ENCODE measurements at places on chromosomes 16 and 17.

DNA sequence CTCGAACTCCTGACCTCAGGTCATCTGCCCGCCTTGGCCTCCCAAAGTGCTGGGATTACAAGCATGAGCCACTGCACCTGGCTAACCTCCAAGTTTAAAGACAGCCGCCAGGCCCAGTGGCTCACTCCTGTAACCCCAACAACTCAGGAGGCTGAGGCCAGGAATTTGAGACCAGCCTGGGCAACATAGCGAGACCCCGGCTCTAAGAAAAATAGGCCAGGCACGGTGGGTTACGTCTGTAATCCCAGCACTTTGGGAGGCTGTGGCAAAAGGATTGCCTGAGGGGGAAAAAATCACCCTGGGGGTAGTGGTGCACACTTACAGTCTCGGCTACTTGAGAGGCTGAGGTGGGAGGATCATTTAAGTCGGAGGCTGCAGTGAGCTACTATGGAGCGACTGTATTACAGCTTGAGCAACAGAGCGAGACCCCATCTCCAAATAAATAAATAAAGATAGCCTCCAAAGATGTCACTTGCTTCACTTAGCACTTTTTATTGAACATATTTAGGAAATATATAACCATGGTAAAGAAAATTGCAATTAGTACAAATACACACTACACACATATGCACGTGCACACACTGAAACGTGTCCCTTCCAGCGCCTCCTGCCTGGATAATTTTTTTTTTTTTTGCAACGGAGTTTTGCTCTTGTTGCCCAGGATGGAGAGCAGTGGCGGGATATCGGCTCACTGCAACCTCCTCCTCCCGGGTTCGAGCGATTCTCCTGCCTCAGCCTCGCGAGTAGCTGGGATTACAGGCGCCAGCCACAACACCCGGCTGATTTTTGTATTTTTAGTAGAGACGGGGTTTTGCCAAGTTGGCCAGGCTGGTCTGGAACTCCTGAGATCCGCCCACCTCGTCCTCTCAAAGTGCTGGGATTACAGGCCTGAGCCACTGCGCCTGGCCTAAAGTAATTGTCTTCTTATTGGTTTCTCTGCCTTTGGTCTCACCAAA, 1.4 kb upstream of the BCKDK start:
- no peak for DNase-seq

DNA sequence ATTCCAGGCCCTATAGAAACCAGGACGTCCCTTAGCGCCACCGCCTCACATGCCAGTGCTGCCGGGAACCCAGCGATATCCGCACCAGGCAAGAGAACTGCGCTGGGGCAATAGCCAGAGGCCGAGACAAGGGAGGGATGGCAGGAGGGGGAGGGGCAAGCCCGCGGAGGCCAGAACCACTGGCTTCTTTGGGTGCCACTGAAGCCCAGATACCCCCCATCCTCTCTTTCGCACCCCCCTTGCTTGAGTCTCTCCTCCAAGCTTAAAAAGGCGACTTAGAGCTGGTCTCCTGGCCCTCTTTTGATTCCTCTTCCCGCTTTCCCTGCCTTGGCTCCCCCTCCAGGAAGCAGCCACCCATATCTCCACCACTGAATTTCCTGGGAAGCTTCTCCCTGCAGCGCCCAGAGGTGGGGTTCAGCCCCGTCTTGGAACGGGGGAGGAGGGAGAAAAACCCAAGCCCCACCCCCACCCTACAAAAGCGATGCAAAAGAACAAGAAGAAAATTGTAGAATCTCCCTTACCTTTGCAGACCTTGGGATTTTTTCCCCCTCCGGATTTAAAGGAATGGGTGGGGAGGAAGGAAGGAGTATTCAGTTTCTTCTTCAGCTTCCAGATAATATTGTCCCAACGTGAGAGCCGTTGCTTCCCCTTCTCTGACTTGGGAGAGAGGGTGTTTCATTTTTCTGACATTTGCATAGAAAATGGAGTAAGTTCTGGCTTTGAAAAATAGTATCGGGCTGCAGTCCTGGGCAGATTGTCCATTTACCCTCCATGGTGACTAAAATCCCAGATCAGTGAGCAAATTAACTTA, 622 bp downstream of the HOXB6 start:
- no peak for DNase-seq

DNA sequence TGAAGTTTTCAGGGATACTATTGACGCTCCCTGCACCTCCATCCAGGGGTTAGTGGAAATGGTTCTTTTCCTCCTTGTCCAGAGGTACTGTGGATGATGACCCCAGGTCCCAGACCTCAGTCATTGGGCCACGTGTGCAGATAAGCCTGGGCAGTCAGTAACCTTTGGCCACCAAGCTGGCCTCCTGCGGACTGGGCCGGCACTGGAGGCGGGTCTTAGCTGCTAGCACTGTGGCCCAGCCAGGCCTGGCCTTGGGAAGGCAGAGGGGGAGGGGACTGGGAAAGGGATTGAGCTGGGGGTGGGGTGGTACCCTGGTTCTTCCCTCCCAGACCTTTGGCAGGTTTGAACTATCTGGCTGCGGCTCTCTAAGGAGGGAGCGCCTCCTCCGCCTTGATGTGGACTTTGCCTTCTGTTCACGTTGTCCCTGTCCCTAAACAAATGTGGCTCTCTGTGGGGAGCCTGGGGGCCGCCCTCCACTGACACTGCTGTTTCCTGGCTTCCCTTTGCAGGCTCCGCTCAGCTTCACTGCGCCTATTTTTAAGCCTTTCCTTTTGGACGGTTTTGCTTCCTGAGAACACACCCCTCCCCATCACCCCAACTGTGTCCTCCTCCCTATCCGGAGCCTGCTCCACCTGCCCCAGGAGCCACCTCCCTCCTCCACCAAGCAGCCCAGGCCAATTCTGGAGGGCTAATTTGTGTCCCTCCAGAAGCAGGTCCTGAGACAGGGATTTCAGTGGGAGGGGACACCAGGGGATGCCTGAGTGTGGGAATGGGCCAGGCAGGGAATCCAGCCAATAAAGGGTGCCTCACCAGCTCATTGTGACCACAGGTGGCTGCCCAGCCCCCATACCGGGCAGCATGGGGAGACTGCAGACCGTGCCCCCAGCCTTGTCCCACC, 251.9 kb downstream of the SEC14L1 start:
- no peak for DNase-seq

DNA sequence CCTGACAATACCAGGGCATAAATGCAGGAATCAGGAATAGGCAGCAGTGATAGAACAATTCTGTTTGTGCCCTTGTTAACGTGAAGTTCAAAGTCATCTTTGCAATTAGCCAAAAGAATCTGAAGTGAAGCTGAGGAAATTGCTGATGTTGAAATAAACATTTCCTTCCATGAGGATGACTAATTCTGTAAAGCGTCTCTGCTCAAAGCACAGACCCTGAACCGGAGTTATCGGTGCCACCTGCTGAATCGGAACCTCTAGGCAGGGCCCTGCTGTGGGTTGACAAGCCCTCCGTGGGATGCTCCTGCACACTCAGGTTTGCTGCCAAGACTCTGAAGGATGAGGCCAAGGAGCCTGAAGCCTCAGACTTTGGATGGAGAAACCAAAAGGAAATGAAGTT, 37.0 kb upstream of the CDH1 start:
- DNase-seq: no peak

GRCh38 chr17:14205992-14206461, 30.6 kb downstream of the CDRT15 start:
- peak; percentile 69 for DNase-seq

GRCh38 chr17:17741349-17742023, 60.2 kb downstream of the RAI1 start:
- no peak for DNase-seq

DNA sequence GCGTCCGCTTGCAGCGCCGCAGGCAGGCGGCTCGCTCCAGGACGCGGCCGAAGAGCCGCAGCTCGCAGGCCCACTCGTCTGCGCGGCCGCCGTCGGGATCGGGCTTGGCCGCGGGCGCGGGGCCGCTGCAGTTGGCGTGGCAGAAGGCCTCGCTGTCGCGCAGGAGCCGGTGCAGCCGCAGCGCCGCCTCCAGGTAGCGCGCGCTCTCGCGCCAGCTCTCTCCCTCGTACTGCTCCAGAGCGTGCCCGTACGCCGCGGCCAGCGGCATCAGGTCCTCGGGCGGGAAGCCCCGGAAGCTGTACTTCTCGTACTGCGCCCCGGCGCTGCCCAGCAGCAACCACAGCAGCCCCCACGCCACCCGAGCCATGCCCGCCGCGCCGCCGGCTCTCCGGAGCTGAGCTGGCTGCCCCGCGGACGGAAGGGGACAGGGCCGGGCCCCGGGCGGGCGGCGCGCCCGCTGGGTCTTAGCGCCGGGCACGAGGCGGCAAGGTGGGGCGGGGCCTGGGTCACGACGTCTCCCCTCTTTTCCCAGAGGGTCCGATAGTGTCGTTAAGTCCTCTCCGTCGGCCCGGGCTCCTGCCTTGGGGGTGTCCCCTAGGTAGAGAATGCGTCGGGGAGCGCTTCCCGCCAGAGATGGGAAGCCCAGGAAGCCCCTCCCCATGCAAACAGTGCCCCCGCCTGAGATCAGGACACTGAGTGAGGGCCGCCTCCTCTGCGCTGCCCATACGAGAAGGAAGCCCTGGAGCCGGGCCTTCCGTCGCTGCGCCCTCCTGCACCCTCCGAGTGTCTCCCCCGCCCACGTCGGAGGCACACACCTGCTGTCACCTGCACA, at the start of gene P3H4:
Gene P3H4, minus strand, starts transcription at position 401 of the 832 bp plus-strand sequence. Its CDS starts 34 bp downstream, at position 367.
- peak; percentile 76 for DNase-seq

- DNase-seq: no peak
Observed at GRCh38 chr17:54864636-54865356, 35.9 kb upstream of the TOM1L1 start.

DNA sequence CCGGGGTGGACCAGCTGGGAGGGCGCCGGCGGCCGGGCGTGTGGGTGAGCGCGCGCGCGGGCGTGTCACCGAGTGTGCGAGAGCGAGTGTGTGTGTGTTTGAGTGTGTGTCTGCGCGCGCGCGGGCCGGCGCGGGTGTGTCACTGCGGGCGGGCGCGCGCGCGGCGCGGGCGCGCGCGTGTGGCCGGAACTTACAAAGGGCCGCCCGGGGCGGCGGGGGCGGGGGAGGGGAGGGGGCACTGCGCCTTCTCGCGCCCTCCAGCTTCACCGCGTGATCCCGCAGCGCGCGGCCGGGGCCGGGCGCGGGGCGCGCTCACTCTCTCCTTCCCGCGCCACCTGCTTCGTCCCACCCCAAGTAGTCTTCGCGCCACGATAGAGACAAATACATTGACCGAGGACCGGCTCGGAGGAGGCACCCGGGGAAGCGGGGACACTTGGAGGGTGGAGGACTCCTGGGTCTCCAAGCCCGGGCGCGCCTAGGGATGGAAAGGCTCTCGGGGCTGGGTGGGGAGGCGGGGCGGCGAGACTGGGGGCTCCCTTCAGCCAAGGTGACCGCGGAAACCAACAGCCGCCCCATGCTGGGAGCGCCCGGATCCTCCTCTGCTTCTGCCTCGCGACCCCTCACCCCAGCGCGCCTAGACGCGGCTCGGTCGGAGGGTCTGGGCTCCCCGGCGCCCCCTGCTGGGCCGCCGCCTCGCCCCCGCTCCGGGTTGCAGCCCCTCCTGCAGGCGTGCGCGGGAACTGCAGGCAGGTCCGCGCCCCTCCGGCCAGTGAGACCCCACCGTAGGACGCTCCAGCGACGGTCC, at the start of gene SRCIN1:
Gene SRCIN1, minus strand, starts transcription at position 112 of the 805 bp plus-strand sequence. CDS start 247 bp downstream, outside the sequence.
- DNase-seq: peak; percentile 61

- no peak for DNase-seq
Observed at GRCh38 chr17:50541402-50541715, 5.6 kb upstream of the SPATA20 start.

DNA sequence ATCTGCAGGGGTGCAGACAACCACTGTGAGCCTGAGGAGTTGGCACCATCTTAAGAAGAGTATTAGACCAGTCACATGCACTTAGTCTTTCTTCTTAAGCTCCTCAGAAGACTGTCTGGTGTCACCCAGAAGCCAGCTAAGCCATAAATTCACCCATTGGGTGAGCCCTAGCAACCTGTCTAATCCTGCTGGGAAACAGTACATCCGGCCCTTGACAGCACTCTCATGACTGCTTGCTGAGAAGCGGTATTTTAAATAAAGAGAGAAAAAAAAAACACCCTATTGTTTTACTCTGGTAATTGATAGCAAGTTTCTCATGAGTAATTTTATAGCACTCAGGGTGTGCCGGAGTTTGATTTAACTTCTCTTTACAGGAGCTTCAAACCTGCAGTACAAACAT, 134.7 kb downstream of the SOX9 start:
- no peak for DNase-seq

- DNase-seq: no peak
Observed at GRCh38 chr16:8402981-8403843, 187.1 kb downstream of the TMEM114 start.

- no peak for DNase-seq
Observed at GRCh38 chr17:82366749-82367148, 4.8 kb upstream of the UTS2R start.

DNA sequence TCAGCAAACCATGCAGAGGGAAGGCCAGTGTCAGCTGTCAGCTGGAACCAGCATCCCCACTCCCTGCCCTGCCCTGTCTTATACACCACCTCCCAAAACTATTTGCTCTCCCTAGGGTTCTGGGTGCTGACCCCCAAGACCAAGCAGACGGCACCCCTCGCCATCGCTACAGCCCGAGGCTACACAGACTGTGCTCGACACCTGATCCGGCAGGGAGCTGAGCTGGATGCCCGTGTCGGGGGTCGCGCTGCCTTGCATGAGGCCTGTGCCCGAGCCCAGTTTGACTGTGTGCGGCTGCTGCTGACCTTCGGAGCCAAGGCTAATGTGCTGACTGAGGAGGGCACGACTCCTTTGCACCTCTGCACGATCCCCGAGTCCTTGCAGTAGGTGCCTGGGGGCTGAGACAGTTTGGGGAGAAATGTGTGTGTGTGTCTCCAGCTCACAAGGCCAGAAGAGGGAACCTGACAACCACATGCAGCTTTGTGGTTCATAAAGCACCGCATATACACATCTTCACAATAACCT, 1.5 kb downstream of the ASB16 start:
- DNase-seq: no peak

GRCh38 chr17:78430892-78431691, 52.6 kb downstream of the PGS1 start:
- no peak for DNase-seq

DNA sequence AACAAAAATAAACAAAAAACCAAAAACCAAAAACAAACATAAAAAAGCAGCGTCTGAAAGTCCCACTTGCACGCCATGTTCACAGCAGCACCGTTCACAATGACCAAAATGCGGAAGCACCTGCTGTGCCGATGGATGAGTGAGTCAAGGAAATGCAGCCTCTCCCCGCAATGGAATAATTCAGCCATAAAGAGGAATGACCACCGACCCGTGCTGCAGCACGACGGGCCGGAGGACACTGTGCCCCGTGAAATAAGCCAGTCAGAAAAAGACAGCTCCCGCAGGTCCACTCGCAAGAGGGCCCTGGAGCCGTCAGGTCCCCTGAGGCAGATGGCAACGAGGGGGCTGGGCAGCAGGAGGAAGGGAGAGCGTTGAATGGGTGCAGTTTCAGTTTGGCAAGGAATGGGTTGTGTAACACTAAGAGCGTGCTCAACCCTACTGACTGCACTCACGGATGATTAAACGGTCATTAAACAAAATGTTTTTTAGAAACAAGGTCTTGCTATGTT, 5.1 kb downstream of the CLCN7 start:
- DNase-seq: no peak

DNA sequence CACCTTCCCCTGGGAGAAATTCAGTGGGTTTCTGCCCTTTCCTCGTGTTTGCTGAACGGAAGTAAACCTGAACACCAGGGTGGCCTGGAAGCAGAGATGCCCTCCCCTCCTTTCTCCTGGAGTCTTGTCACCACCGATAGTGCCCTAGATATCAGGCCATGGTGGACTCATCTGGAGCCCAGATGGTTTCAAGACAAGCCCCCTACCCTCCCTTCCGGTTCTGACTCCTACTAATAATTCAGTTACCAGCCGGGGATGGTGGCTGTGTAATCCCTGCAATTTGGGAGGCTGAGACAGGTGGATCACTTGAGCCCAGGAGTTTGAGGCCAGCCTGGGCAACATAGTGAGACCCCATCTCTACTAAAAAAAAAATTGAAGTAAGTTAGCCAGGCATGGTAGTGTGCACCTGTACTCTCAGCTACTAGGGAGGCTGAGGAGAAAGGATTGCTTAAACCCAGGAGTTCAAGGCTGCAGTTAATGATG, 2.4 kb downstream of the ZNF469 start:
- no peak for DNase-seq

Data from CD4-positive, alpha-beta T cell treated with Interleukin-1 beta for 1 hour (primary cell).